Skeletal muscle cell (primary cell): ENCODE measurements at places on chromosomes 5 and 9.
A peak's percentile ranks its signal among the peaks of the same experiment; 100 is the strongest.

DNA sequence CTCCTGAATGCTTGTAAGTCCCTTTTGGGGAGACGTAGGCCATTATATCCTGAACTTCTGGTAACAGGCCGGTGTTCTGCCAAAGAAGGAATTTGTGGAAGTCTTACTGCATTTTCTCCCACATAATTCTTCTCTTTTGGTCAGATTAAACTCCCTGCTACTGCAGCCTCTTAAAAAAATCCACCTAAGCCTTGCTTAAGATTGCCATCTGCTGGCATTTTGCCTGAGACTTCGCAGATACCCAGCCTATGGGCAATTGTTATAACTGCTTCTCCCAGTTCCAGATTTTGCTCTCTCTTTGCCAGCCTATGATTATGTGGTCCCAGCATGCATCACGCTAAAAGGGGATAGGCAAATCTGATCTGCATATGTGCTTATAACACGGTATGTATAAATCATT lies 391.6 kb upstream of the CHD1 start:
- no peak for DNase-seq

DNA sequence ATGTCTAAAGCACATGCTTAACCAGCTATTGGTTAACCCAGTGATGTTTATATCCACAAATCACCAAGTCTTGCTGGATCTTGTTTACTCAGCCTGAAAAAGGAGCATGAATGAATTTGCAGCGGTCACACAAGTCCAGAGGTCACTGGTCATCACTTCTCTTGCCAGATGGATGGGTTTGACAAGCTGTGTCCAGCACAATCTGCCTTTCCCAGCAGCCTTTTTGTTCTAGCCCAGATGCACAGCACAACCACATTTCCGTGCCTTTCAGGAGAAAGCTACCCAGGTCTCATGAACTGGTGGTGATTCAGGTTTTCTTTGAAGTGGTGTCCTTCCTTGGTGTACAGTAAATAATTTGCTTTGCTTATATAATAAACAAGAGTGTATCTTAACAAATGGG lies 32.1 kb downstream of the TMEM252 start:
- DNase-seq, result no peak

- DNase-seq, result no peak
Measured at GRCh38 chr5:157714596-157714864, 16.7 kb upstream of the THG1L start.

DNA sequence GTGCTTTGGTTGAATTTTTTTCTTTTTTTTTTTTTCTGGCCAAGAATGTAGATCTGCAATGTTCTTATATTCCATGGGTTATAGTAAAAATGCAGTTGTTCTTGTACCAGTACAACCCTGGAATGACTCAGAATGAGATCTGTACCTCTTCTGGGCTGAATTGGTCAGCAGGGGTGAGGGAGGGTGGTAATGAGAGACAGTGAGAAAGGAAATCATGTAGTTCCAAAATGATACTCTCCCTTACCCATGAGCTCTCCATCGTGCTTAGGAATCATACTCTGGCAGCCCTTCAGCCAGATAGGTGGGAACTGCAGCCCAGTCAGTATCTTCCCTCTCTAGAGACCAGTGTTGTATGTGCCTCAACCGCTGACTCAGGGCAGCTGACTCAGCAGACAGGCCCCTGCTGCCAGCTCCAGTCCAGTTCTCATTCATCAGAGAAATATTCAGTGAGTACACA lies 2.1 kb upstream of the GLIS3 start:
- peak; percentile 100 for DNase-seq

GRCh38 chr5:110225949-110226348 lies 500.5 kb downstream of the TMEM232 start:
- DNase-seq, result no peak

DNA sequence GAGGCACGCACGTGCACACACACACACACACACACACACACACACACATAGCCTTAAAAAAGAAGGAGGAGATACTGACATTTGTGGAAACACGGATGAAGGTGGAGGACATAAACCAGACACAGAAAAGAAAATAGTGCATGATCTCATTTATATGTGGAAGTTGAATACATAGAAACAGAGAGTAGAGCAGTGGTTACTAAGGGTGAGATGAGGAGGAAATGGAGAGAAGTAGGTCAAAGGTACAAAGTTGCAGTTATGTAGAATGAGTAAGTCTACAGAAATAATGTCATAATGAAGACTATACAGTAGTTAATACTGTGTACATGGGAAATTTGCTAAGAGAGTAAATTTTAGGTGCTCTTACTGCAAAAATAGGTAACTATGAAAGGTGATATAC lies 412.2 kb upstream of the CDH9 start:
- peak; percentile 16 for DNase-seq

DNA sequence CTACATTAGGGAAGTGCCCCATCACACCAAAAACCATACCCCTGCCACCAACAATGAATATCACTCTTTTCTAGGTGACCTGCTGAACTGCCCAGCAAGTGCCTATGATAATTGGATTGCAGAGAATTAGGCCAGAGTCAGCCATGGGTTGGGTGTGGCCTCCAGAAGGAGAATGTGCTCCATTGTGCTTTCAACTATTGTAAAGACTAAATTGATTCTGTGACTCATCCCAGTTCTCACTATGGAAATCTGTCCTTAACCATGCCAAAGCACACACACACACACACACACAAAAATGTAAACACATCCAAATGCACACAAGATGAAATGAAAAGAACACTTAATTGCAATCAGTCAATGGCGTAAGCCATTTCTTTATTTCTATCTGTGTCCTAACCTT lies 25.7 kb downstream of the DRD1 start:
- DNase-seq, result no peak

- peak; percentile 46 for DNase-seq
Measured at GRCh38 chr9:106069241-106069640, 374.9 kb downstream of the TMEM38B start.

DNA sequence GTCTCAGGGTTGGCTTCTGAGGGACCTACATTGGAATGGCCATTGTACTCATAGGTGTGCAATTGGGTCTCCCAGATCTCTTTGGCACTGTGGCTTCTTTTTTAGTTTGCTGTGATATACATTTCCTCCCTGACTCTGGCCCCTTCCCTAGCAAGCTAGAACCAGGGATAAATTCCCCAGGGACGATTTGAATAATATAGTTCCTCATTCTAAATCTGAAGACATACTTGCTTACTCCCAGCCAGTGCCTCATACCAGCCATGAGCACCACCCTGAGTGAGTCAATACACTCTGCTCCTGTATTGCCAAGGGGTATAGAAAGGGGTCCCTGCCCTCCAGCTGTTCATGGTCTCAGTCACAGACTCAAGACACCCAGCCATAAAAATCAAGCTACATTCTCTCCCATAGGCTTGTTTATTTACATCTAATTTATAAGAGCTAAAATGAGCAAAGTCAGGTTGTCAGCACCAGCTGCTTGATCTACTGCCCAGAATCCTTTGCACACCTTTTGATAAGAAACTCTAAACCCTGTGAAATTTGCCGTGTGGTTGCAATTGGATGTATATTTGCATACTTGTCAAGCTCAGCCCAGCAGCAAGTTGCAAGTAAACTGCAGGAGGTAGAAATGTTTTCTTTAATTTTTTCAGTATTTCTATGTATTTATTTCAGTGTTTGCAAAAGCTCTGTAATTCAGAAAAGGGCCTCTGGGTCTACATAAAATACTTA lies 219.9 kb upstream of the IRX1 start:
- DNase-seq, result no peak

DNA sequence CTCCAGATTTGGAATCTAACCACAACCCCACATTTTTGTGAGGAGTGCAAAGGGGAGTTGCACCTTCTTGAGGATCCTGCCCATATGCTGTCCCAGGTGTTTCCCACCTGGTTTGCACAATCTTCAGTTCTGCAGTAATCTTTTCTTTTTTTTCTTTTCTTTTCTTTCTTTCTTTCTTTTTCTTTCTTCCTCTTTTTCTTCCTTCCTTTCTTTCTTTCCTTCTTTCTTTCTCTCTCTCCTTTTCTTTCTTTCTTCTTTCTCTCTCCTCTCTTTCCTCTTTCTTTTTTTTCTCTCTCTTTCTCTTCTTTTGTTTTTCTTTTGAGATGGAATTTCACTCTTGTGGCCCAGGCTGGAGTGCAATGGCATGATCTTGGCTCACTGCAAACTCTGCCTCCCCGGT lies 90.0 kb upstream of the FANCC start:
- no peak for DNase-seq

DNA sequence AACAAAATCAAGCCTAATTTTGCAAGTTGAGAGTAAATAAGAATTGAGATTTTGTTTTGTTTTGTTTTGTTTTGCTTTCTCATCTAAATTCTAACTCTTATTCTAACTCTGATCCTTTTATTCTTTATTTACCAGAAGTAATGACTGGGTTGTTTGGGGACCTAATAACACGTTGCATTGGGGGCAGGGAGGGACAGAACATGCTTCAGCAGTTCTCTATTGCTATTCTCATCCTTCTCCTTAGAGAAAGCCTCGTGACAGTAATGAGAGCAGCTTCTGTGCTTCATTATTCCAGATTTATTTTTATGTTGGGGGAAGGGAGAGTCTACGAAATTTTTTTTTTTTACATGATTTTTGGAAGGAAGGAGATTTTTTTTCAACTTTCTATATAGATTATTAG lies 21.1 kb downstream of the CPEB4 start:
- DNase-seq, result no peak

GRCh38 chr9:99039505-99040182 lies 65.3 kb upstream of the TGFBR1 start:
- no peak for DNase-seq

DNA sequence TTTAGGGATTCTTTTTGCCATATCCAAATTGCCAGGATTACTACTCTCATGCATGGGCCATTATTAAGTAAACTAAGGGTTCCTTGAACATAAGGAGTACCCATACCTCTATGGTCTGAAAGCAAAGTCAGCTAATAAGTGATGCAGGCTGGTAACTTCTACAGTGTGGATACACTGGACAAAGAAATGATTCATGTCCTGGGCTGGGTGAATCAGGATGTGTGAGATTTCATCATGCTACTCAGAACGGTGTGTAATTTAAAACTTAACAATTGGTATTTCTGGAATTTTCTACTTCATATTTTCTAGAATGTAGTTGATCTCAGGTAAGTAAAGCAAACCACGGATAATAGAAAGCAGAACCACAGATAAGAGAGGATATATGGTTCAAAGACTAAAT lies 428.8 kb downstream of the CHSY3 start:
- peak; percentile 54 for DNase-seq

GRCh38 chr9:86795047-86795442 lies 152.3 kb downstream of the GAS1 start:
- DNase-seq, result no peak

- DNase-seq, result no peak
Measured at GRCh38 chr5:6755941-6756340, 42.7 kb downstream of the TENT4A start.

- peak; percentile 30 for DNase-seq
Measured at GRCh38 chr5:153520952-153521351, 30.5 kb downstream of the GRIA1 start.

GRCh38 chr5:135800656-135801055 lies 33.8 kb upstream of the SLC25A48 start:
- DNase-seq, result no peak

DNA sequence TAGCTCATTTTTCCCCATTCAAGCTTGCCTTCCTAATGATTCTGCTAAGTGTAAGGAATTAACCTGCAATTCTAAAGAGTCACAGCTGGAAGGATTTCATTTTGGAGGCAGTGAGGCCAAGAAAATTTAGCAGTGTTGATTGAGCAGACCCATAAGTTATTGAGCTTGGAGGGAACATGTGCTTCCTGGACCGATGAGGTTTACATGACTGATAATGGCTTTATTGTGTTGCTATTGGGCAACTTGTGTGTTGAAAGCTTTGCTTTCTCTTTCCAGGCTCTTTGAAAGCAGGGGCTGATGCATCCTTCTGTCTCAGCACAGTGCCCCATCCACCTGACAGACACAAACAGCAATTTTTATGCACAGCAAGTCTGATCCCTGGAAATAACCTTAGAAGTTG lies 398.9 kb upstream of the PCSK5 start:
- no peak for DNase-seq

DNA sequence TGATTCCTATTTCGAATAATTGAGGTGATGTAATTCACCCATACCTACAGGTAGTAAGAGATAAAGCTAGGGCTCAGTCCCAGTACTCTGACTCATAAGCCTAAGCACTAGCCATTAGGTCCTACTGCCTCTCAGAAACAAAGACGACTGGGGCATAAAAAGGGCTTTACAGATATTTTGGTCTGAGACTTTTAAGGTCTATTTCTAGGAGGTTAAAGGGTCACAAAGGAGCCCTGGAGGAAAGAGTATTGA lies 69.8 kb downstream of the SGCD start:
- DNase-seq, result no peak

DNA sequence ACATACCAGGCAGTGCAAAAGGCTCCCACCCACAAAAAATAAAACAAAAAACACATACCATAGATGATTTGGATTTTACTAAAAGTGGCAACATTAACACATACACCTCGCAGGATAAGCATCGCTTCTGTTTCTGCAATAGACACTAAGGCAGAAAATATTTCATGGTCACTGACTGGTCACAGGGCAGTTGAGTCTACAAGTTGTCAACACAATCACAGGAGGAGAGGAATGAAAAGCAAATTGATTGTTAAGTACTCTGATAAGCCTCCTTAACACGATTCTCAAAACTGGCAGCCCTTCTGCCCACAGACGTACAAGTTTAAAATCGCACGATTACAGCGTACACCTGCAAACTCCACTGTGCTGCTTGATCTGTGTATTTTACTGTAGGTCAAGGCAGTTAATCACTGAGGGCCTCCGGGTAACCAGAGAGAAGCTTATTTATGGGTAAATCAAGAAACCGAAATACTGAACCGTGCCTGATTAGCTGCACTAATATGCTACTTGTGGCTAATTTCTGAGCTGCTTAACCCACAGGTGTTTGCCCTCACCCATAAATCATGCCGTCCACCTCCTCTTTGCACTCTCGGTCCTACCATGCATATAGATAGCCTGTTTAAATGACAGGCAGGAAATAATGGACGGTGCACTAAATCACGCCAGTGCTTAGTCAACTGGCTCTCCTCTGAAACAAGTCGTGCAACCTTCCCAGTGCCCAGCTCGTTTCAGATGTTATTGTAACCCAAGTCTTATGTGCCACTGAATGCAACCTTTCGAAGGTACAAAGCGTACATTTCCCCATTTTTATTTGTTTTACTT lies 659.4 kb upstream of the ADAMTS16 start:
- no peak for DNase-seq

- DNase-seq, result no peak
Measured at GRCh38 chr9:93597142-93597706, 20.8 kb downstream of the PHF2 start.

- DNase-seq, result no peak
Measured at GRCh38 chr9:34573599-34574325, 15.8 kb downstream of the CNTFR start.

- DNase-seq, result no peak
Measured at GRCh38 chr5:139670369-139671095, 22.4 kb downstream of the CXXC5 start.

DNA sequence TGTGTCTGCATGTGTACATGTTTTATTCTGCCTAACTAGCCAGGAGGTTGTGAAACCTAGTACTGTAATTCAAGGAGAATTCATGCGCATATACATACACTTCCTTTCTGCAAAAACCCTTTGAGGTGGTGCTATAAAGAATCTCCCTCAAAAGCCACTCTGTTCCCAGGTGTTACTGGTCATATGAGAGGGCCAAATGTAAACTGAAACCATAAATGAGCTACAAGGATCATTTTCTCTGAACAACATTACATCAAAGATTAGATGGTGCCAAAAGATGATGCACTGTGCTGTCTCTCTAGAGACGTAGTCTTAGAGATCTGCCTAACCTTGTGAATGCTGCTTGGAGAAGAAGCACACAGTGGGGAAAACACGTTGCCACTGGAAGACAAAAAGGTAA lies 15.7 kb downstream of the NREP start:
- DNase-seq, result peak; percentile 55
